NCI-H526 treated with DMSO at 0.1 percent for 48 hours (cell line): ENCODE measurements at places on chromosomes 4 and X.

GRCh38 chrX:17081511-17081910 lies 135.1 kb downstream of the REPS2 start:
- peak; percentile 62 for DNase-seq

- DNase-seq = no peak
These were observed 132.1 kb upstream of the NPY2R start for GRCh38 chr4:155076256-155076785.

DNA sequence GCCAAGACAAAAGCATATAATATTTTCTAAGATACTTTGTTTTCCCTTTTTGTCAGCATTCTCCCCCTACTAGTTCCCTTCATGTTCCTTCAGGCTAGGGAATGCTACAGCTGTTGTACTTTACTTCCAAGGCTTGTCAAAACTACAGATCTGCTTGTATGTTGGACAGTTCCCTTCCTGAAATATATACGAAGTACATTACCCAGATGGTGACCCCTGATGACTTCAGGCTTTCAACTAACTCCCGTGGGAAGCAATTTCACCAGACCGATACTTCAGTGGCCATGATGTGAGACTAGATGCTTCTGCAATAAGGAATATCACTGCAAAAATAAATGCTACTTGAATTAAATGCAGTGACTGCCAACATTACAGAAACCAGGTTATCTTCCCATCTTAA lies 332.8 kb downstream of the SH2D1A start:
- no peak for DNase-seq

DNA sequence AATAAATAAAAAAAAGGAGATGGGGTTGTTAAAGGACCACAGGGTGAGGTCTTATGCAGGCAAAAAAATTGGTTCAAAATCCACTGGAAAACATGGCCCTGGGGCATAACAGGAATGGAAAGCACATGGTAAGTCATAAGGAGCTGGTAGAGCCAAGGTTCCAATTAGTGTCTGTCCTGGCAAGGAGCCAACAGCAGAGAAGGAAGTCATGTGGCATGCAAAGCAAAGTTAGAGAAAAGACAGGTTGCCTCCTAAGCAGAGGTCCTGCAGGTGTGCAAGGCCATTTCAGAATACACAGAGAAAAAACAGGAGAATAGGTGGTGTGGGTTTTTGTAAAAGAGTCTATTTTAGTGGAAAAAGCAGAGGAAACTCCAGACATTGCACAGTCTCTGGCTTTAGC lies 1881.7 kb downstream of the ARAP2 start:
- DNase-seq = no peak
